Adrenal gland (tissue), 19 donors: ENCODE measurements at places on chromosomes 11 and 22.
A peak's percentile ranks its signal among the peaks of the same experiment; 100 is the strongest.

- DNase-seq: no peak
These were observed 461.7 kb upstream of the CADM1 start for GRCh38 chr11:115965767-115966504.

GRCh38 chr11:6201481-6201880 lies 2.5 kb downstream of the OR52W1 start:
- DNase-seq: no peak

GRCh38 chr22:26581633-26582168 lies 8.2 kb downstream of the TPST2 start:
- no peak for DNase-seq

GRCh38 chr11:70567680-70568034 lies 169.3 kb downstream of the CTTN start:
- no peak for DNase-seq

- no peak for DNase-seq
These were observed at the start of gene PHETA2 for GRCh38 chr22:42074132-42074811. PHETA2 (plus strand) TSS chr22:42074248; CDS start chr22:42077294, 3,046 bp downstream.

GRCh38 chr11:13928566-13929251 lies 33.8 kb upstream of the SPON1 start:
- peak; percentile 55 for DNase-seq

DNA sequence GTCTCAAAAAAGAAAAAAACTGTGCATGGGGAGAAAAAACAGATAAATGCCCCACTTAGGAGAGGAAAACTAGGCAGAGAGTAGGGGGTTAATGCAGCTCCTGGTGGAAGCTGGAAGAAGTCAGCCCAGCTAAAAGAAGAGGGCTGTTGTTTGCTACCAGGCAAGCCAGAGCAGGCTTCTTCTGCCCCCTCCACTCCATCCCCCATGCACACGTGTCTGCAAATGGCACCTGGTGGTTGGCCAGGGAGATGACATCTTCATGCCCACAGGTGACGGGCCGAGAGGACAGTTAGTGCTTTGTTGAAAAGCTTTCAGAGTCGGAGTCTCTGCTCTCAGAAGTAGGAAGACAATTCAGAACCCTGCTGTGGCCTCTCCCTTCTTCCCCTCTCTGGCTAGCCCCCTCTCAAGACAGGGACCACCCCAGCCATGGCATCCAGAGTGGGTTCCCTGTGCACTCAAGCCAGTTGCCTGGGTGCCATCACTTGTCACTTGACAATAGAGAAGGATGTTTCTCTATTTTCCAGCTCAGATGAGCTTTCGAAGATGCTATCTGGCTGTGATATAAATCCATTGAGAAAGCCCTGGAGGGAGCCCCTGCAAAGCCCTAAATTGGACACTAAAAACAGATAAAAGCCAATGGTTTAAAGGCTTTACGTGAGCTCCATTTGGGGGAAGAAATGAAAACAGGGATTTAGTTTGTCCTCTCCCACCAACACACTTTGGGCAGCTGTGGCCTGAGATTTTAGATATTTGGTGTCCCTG lies 142.0 kb downstream of the TRIM29 start:
- DNase-seq: no peak

GRCh38 chr11:130037881-130038585 lies 31.7 kb upstream of the APLP2 start:
- DNase-seq: no peak

GRCh38 chr11:18065572-18065971 lies 19.5 kb upstream of the TPH1 start:
- DNase-seq: no peak

DNA sequence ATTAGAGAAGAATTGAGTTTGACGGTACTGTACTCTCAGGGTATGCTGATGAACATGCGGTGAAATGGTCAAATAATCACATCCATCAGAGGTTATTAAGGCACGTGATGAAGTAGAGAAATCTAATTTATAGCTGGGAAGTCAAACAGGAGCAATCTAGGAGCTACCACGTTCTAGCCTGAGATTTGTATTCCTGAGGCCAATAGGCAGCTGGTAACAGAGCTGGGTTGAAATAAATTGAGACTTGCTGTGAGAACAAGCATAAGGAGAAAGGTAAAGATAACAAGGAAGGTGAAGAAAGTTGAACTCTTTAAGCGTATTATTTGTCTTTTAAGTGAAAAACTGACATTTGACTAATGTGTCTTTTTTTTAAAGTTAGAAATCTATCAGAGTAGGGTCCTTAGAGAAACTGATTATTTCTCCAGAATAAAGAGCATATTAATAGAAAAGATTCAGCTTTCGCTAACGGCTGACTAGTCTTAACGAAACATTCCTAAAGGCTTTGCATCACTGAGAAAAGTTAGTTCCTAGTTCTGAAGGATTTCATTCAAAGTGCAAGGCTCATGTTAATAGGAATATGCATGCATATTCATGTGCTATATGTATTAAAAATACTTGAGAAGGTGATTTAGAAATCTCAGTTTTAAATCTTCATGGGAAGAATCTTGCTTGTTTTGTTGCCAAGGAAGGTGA lies 5.2 kb upstream of the WEE1 start:
- DNase-seq: no peak

GRCh38 chr22:35582218-35582860 lies 34.8 kb downstream of the MB start:
- DNase-seq: no peak

GRCh38 chr11:126268361-126268707 lies 361 bp downstream of the SRPRA start:
- no peak for DNase-seq

DNA sequence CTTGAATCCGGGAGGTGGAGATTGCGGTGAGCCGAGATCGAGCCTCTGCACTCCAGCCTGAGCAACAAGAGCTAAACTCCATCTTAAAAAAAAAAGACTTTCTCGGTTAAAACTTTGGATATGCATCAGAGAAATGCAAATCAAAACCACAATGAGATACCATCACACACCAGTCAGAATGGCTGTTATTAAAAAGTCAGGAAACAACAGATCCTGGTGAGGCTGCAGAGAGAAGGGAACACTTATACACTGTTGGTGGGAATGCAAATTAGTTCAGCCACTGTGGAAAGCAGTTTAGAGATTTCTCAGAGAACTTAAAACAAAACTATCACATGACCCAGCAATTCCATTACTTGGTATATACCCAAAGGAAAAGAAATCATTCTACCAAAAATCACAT lies 619.4 kb upstream of the KIRREL3 start:
- DNase-seq: no peak

DNA sequence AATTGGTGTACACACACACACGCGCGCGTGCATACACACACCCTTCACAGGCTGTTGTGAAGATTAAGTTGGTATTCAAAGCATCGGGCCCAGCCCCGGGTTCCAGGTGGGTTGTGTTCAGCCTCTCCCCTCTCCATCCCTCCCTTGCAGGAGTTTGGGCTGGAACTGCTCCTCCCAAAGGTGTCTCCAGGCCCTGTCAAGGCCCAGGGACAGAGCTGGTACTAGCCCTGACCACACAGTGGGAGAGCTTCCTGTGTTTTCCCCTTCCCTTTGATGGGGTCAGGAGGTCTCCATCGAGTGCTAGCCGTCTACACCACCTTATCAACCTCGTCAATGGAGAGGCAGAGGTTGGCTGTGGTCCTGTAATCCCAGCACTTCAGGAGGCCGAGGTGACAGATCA lies 36.5 kb upstream of the CSNK1E start:
- no peak for DNase-seq

GRCh38 chr11:94550513-94550912 lies 6.8 kb downstream of the FUT4 start:
- no peak for DNase-seq

DNA sequence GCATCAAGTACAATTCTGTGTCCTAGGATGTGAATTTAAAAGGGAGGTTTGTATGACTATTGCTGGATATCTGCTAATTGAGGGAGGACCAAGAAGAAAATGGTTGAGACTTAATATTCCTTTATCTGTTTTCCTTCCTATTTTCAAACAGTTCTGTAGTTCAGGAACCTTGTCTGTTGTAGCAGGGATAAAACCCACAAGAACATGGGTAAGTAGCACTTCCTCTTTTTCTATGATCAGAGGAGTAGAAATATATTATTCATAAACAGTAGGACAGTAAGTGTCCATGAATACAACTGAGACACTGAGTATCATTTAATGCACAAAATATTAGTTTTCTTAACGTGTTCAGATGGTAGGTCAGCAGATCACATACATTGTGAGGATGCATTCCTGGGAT lies 7.6 kb downstream of the MS4A3 start:
- no peak for DNase-seq
